ENCODE measurements at places on chromosomes 11 and 22.

- DNase-seq: no peak
Measured at GRCh38 chr11:96303980-96304379, 39.0 kb downstream of the MAML2 start.

- DNase-seq: peak; percentile 61
Measured at GRCh38 chr11:122882189-122882856, at the start of gene JHY. Gene JHY (plus strand): TSS chr11:122882759. CDS start chr11:122885850, 3,091 bp downstream.

DNA sequence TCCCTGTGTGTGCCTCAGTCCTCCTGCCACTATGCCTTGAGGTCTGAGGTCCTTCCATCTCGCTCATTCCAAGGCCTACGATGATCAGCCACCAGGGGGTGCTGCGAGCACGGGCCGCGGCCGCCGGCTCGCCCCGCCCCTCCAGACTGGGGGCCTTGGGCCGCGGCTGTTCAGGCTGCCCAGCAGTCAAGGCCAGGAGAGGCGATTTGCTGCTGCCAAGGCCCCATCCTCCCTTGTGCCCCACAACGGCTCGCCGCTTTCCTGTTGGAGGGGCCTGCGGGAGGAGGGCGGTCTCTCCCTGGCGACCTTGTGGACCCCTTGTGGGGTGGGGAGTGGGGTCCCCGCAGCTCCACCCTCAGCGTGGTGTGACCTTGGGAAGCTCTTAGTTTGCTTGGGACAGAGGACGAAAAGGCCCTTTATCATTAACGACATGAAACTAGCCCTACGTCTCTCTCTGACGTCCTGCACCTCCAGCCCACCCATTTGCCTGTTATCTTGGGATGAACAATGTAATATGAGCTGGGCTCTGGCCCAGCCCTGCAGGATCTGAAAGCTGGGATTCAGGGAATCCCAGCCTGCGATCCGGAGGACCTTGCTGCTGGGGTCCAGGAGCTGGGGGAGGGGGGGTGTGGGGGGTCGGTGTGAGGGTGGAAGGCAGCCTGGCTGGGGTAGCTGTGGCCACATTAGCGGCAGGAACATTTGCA, 5.3 kb upstream of the GALR3 start:
- peak; percentile 94 for DNase-seq

DNA sequence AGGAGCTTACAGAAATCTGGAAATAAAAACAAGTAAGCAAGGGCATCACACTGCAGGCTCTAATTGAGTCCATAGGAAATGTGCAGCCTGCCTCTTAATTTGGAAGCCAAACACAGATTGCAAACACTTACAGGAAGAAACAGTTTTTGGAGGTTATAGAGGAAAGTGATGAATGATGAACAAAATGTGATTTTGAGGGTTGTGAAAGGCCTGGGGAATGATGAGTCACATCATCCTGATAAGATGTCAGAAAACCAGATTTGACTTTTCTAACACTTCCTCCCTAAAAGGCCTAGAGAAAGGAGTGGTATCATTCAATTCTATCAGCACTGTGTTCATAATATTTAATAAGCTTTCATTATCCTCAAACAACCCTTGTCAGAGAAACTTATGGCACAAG, 96.6 kb upstream of the POU2AF2 start:
- DNase-seq: no peak

- no peak for DNase-seq
Measured at GRCh38 chr22:17914474-17914873, 109.9 kb downstream of the MICAL3 start.

DNA sequence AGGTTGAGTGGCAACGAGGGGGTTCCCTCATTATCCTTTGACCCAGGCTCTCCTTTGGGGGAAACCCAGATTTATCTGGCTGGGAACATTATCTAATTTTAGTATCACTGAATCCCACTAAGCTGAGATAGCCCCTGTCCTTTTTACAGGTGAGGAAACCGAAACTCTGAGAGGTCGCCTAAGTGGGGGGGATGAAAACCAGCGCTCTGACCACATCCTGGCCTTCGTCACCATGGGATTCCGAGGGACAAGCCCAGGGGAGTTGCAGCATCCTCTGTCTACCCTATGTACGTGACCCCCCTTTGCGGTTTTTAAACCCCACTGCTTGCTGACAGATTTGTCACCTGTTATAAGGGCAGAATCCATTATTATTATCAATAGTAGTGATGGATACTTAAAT, 61.0 kb downstream of the ISX start:
- no peak for DNase-seq

- no peak for DNase-seq
Measured at GRCh38 chr11:130418756-130419155, 9.7 kb downstream of the ADAMTS8 start.
